Activated CD8-positive, alpha-beta memory T cell treated with anti-CD3 and anti-CD28 coated beads for 48 hours (primary cell): ENCODE measurements at places on chromosomes 3 and 15.

GRCh38 chr3:72862314-72863090, 14.3 kb upstream of the SHQ1 start:
- no peak for DNase-seq

DNA sequence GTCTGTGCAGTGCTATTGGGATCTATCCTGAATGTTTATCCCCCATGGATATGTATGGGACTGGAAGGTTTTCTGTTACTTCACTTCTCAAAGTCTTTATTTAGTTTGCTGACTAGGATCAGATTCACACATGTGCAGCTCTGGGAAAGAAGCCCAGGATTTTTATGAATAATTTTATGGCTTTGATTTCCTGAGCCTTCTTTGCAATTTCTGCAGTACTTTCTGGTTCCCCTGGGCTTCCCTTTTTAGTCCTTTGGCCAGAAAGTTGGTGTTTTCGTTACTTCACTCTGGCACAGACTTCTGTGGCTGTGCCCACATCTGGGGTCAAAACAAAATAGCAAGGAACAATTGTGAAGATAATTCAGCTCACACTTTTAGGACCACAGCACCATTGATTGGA, 721.0 kb downstream of the OTOL1 start:
- no peak for DNase-seq

- no peak for DNase-seq
These were observed 234.4 kb downstream of the XXYLT1 start for GRCh38 chr3:195036574-195036973.

DNA sequence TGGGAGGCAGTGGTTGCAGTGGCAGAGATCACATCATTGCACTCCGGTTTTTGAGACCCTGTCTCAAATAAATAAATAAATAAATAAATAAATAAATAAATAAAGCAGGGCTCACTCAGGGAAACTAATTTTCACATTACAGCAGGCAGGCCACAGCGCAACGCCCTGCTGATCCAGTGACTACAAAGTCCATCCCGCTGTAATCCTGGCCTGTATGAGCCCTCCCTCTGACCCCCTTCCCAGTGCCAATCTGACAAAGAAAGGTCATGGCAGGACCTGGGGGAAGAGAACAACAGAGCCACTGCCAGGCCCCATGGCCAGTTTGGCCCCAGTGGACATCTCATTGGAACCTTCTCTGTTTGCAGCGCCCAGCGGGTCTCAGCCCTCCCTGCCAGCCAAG, 9.3 kb downstream of the SH3BP5 start:
- no peak for DNase-seq

DNA sequence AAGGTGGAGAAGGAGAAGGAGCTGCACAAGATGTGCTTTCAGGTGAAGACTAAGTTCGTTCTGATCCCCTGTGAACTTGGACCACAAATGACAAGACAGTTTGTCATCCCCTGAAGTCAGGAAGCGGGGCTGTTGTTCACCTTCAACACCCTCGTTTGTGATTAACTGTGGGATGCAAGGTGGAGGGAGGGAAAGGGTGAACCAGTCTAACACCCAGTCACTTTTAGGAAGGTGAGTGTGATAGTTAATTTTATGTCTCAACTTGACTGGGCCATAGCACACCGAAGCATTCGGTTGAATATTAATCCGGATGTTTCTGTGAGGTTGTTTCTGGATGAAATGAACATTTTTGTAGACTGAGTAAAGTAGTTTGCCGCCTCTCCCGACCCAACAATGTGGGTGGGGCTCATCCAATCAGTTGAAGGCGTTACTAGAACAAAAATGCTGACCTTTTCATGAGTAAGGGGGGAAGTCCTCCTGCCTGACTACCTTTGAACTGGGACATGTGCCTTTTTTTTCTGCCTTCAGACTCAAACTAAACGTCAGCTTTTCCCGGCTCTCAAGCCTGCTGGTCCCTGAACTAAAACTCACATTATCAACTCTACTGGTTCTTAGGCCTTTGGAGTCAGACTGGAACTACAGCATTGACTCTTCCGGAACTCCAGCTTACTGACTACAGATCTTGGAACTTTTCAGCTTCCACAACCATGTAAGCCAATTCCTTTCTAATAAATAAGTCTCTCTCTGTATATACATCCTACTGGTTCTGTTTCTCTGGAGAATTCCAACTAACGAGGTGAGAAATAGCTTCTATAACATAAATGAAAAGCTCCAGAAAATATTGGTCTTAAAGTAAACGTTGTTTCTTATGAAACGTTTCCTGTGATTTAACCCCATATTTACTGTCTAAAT, 264.0 kb upstream of the SLITRK3 start:
- DNase-seq = no peak

- no peak for DNase-seq
These were observed 383.9 kb upstream of the DPH6 start for GRCh38 chr15:35929740-35930444.

- no peak for DNase-seq
These were observed 5.5 kb upstream of the ATP2B2 start for GRCh38 chr3:10510743-10511432.

- DNase-seq = no peak
These were observed 216.5 kb upstream of the PEX5L start for GRCh38 chr3:180253283-180253682.
